Psoas muscle (tissue), 8 donors: ENCODE measurements at places on chromosomes 7 and 10. TPM values are rescaled to one million over a fixed set of nuclear protein-coding genes. Genes with fewer than 3 reads are reported as not detected.

Gene NUDT13
- 2.9 TPM for total RNA-seq

Gene C10orf62
- 0.56 TPM for total RNA-seq

Gene PALD1
- total RNA-seq, result 3.7 TPM

Gene COL1A2
- 24.5 TPM for total RNA-seq

Gene VWA2
- not detected for total RNA-seq

Gene STRA8
- not detected for total RNA-seq

Gene PSMA2
- total RNA-seq, result 106 TPM

Gene SAMD9L
- total RNA-seq, result 2.9 TPM

Gene CHCHD3
- total RNA-seq, result 129 TPM

Gene SRRM3
- 0.69 TPM for total RNA-seq

Gene CNOT4
- total RNA-seq, result 43.7 TPM

Gene CHN2
- 2.3 TPM for total RNA-seq

Gene VSTM4
- total RNA-seq, result 1.8 TPM

Gene TMEM229A
- not detected for total RNA-seq

Gene CNPY1
- total RNA-seq, result not detected

Gene USP6NL
- total RNA-seq, result 2.8 TPM

Gene SYT15
- total RNA-seq, result 1.7 TPM

Gene GPR15LG
- not detected for total RNA-seq

Gene FOXI2
- not detected for total RNA-seq

Gene PNLIPRP2
- total RNA-seq, result not detected

Gene TFPI2
- 7.5 TPM for total RNA-seq

Gene EVX1
- not detected for total RNA-seq

Gene CALHM1
- not detected for total RNA-seq

Gene SKIDA1
- 0.15 TPM for total RNA-seq

Gene GRID2IP
- not detected for total RNA-seq

Gene SLC18A3
- total RNA-seq, result not detected

Gene SSC4D
- total RNA-seq, result 1.0 TPM

Gene FOXK1
- total RNA-seq, result 18.0 TPM

Gene HHEX
- total RNA-seq, result 3.3 TPM

Gene SAMD8
- 35.1 TPM for total RNA-seq

Gene ANK3
- total RNA-seq, result 110 TPM

Gene CPN1
- not detected for total RNA-seq

Gene ARHGAP22
- 2.9 TPM for total RNA-seq

Gene ANKRD7
- total RNA-seq, result 0.60 TPM

Gene GPNMB
- 11.9 TPM for total RNA-seq

Gene CALU
- total RNA-seq, result 72.8 TPM

Gene CALML3
- not detected for total RNA-seq

Gene VGF
- 0.10 TPM for total RNA-seq

Gene H2BK1
- 0.83 TPM for total RNA-seq

Gene GOLGA7B
- total RNA-seq, result 0.69 TPM

Gene BMPER
- total RNA-seq, result 2.4 TPM

Gene DYNC1I1
- total RNA-seq, result 28.8 TPM

Gene TIMM23
- total RNA-seq, result 101 TPM

Gene ZNF736
- total RNA-seq, result 6.6 TPM
